ENCODE measurements at places on chromosomes 3 and 15.

DNA sequence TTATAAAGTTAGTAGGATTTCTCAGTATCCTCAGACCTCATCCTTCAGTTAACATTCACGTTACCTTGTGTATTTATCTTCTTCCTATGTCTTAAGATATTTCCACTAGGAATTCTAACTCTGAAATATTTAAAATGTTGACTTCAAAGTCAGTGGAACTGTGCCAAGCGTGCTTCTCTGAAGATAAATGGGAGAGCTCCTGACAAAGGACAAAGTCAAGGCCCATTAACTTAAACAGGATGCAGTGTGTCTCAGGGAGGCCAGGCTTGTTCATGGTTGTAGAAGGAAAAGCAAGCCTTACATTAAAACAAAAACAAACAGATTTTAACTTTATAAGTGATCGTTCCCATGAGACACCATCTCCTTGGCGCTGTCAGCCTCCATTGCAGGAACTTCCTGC lies 41.5 kb downstream of the ABHD17C start:
- H3K27ac ChIP-seq, result no peak overlapping the region
- no peaks in the 10 kb centered on the region for H3K4me1 ChIP-seq
- no peaks in the 10 kb centered on the region for H3K27me3 ChIP-seq
- DNase-seq, result no peak

GRCh38 chr3:175082631-175083030 lies 223.5 kb downstream of the NAALADL2 start:
- no peak overlapping the region for H3K4me3 ChIP-seq
- H3K27me3 ChIP-seq, result no peaks in the 10 kb centered on the region
- no peaks in the 10 kb centered on the region for H3K36me3 ChIP-seq
- H3K27ac ChIP-seq, result no peak overlapping the region

DNA sequence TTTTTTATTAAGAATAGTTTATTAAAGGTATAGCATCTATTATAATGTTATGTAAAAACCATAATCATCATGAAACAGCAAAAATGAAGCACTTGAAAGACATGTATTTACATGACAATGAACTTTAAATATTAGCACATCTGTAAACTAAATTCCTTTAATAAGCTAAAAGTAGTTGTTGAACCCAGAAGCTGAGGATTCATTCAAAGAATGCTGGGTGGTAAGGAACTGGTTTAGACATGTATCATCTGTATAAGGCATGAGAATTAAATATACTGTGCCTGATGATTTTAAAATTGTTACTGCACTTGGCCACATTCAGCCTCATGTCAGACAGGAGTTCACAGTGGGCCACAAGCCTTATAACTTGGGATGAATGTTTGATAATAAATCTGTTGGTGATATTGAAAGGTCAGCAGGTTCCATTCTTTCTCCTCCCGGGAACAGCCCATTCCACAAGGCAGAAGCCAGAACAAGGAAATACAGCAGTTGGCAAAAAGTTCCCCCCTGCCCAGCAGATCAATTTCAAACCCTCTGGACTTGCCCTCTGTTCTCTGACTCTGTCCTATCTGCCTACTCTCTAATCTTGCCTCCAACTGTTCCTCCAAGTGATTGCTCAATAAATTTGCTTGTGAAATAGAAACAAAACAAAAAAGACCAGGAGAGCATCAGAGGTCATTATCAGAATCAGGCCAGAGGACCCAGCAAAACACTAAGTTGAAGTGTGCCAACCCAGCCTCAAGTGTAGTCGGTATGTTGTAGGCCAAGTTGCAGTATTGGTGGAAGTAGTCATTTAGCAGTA lies 49.8 kb upstream of the TEX264 start:
- H3K27me3 ChIP-seq, result no peaks in the 10 kb centered on the region
- no peak for DNase-seq
- H3K36me3 ChIP-seq, result no peaks in the 10 kb centered on the region
- H3K4me3 ChIP-seq, result no peak overlapping the region

GRCh38 chr3:12131351-12132090 lies 27.2 kb downstream of the TIMP4 start:
- H3K4me1 ChIP-seq, result no peaks in the 10 kb centered on the region
- no peaks in the 10 kb centered on the region for H3K27me3 ChIP-seq
- no peak overlapping the region for H3K4me3 ChIP-seq
- no peak overlapping the region for H3K27ac ChIP-seq
- DNase-seq, result no peak
- no peaks in the 10 kb centered on the region for H3K36me3 ChIP-seq

DNA sequence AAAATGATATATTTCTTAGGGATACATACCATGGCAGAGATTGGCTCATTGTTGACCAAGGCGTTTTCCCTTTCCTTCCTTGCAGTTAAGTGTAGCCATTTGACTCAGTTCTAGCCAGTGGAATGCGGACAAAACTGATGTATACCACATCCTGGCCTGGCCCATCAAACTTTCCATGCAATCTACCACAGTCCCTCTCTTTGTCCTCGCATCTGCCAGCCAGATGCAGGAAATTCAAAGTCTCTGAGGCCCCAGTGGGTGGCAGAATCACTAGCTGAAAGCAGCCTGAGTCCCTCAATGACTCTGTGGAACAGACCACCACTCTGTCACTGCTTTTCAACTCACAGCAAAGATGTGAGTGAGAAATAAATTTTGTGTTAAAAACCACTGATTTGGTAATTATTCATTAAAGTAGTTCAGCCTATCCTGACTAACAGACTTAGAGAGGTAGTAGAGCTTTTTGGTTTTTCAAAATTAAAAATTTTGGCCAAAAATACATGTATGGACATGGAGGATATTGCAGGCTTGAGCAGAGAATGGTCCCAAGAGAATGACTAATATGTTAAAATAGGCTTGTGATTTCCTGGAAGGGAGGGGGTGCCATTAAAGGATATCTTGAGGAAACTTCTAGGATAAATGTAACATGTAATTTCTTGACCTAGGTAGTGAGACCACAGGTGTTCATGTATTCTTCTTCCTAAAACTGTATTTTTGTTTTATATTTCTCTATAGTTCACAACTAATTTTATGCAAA lies 10.9 kb downstream of the LRRFIP2 start:
- no peaks in the 10 kb centered on the region for H3K27me3 ChIP-seq
- no peaks in the 10 kb centered on the region for H3K4me1 ChIP-seq
- H3K36me3 ChIP-seq, result peaks cover 8% of the 10 kb centered on the region
- no peak for DNase-seq
- no peak overlapping the region for H3K4me3 ChIP-seq

DNA sequence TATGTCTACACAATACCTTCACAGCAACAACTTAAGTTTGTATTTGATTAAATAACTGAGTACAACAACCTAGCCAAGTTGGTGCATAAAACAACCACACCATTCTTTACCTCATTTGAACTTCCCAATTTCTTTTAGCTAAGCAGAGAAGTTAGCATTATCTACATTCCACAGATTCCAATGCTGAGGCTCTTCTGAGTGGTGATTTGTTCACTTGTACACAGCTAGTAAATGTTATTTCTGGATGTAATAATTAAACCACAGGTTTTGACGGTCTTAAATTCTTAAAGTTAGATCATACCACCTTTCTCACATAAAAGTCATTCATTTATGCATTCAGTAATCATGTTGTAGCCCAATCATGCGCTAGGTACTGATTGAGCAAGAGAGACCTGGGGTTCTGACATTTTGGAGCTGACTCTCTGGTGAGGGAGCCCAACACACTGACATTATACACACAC lies 102.5 kb downstream of the SST start:
- no peak overlapping the region for H3K4me3 ChIP-seq
- DNase-seq, result no peak
- no peaks in the 10 kb centered on the region for H3K4me1 ChIP-seq

DNA sequence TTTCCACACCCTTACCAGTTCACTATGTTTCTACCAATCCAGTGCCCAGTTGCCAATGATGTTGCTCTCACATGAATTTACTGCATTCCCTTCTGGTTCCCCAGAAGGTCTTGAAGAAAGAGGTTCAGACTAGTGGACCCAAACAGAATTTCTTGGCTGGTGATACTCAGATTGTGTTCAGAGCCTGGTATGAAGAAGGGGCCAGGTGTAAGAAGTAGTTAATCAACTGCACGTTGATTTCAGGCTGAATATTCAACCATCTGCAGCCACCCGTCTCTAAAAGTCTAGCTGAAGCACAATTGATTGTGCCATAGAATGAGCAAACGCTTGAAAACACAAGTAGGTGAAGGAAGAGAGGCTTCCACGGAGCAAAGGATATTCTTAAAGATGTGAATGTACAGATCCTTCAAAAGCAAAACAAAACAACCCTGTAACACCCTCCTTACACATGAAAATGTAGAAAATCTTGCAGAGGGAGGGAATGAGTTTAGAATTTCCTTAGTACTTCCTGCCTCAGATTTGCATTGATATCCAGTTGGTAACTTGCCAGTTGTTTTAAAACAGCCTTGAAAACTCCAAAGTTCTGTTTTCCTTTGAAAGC lies 4.7 kb downstream of the RBMS3 start:
- no peaks in the 10 kb centered on the region for H3K36me3 ChIP-seq
- peak overlapping the region; percentile 32 for H3K4me3 ChIP-seq
- H3K27me3 ChIP-seq, result no peaks in the 10 kb centered on the region
- H3K27ac ChIP-seq, result peak overlapping the region; percentile 13
